Stimulated activated naive CD8-positive, alpha-beta T cell treated with anti-CD3 and anti-CD28 coated beads, Interleukin-15, Interleukin-2, amounts not matched to agents 100 U/mL and 50 U/mL, for 24 hours (primary cell): ENCODE measurements at places on chromosomes 16 and 17.

DNA sequence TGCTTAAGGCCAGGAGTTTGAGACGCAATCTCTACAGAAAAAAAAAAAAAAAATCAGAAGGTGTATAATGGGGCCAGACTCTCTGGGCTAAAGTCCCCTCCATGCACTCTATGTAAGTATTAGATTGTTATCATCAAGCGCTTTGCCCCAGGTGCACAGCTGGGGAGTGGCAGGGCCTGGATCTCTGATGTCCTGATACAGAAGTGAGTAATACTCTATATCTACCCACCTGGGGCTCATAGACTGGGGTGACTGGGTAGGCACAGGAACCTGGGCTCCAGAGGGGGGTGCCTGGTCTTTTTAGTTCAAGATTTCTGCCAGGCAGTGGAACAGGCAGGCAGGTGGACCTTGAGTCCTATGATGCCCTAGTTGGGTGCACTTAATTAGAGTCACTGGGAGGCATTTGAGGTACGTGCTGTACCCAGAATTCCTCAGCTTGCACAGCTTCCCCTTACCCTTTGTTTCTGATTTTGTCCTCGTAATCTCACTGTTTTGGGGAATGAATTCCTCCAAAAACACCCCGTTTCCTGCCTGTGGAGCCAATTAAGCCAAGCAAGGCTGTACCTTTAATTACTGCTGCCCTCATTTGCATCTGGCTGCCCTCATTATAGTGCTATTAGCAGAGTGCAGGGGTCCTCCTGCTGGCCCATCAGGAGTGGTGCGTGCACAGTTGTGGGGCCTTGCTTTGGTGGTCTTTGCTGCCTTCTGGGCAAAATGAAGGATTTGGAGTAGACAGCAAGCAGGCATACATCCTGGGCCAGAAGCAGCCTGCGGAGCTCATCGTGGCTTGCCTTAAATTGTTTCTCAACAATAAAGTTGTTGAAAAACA is 239.0 kb downstream of the SNX29 start:
- no peak for DNase-seq

GRCh38 chr17:67751101-67752074 is 33.7 kb downstream of the NOL11 start:
- no peak for DNase-seq

DNA sequence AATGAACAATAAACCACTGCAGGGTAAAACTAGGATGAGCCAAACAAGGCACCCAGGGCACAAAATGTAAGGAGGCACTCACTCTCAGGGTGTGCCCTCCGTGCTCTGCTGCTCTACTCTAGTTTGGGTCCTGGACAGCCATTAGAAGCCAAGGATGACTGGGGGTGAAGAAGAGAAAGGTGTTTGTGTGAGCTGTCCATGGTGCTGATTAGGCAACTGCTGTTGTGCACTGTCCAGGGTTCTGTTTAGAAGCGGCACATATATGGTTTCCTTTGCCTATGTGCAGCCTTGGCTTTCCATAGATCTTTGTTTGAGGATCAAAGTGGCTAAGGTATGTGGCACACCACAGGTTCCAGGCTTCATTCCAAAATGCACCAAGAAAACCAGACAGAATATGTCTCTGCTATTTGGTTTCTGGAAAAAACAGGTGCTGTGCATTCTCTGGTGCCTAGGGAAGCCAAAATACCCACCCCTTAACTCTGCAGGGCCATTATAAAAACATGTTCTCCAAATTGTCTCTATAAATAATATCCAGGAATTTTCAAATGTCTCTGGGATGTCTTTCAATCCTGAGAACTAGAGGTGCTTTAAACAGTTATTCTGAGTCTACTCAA is 123.5 kb downstream of the CBLN1 start:
- no peak for DNase-seq

GRCh38 chr16:84810518-84811273 is 9.1 kb upstream of the CRISPLD2 start:
- peak; percentile 13 for DNase-seq

DNA sequence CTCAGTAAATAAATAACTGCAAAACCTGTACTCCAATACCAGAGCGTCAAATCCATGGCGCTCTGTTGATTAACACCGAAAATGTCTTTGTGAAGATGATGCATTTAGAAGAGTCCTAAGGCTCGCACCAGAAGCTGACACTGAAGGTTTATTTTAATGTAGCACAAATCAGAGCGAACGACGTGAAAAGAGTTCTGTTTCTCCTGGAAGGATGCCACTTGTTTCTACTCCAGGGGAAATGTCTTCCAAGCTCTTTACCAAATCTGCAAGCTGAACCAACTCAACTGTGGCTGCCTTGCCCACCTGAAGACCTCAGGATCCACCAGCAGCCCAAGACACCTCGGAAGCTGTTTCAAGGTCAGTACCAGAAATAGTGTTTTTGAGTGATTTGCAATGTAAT is 194.4 kb upstream of the MAF start:
- no peak for DNase-seq

GRCh38 chr17:70813355-70813930 is 644.1 kb downstream of the KCNJ2 start:
- no peak for DNase-seq

DNA sequence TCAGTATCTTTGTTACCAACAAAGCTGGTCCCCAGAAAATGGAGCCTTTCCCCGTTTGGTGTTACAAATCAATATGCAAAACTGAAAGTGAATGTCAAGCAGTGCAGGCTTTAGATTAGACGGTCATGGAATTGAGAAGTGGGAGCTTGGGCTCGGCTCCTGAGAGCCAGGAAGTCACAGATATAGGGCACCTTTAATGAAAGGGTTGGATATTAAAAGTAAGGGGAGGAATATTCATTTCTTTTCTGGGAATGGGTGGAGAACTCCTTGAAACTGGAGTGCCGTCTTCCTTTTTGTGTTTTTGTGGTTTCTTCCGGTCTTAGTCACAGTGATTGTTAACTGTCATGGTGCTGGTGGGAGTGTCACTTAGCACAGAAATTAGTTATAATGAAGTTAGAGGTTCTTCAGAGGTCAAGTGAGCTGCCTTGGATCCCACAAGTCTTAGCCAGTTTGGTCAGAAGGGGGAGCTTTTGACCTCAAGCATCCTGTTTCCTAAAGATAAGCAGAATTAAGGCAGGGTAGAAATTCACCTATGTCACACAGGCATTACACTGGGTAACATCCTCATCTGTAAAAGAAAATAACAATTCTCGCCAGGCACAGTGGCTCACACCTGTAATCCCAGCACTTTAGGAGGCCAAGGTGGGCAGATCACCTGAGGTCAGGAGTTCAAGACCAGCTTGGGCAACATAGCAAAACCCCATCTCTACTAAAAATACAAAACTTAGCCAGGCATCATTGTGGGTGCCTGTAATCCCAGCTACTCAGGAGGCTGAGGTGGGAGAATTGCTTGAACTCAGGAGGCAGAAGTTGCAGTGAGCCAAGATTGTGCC is 9.6 kb upstream of the EIF1 start:
- DNase-seq: peak; percentile 57
